ENCODE measurements at places on chromosomes 2 and 18.
A peak's percentile ranks its signal among the peaks of the same experiment; 100 is the strongest.

DNA sequence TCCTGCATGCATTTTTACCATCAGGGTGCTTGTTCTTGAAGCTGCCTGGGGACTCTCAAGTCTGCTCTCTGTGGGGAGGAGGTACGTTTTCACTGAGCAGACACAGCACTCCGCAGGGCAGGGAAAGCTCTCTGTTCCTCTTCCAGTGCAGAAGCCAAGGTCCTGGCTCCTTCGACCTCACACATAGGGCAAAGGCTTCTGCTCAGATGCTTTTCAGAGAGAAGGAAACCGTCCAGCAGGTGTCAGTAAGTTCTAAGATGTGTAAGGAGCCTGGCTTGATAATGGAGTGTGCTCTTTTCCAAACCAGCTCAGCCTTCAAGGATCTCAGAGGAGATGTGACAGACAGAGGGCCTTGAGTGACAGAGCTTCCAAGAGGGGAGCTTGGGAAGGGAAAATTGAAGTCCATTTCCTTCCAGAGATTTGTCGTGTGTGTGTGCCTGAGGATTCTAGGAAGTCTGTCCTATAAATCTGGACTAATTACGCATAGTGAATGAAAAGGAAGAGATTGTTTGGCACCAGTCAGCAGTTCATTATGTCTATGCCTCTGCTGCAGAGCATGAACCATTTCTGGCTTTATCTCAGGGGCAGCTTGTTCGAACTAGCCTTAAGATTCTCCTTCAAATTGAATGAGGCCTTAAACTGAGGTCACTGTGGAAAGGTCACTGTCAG lies 67.3 kb upstream of the UPP2 start:
- DNase-seq, result no peak

- no peak for DNase-seq
These were observed 39.4 kb downstream of the SH2D6 start for GRCh38 chr2:85457877-85458316.

GRCh38 chr18:24369426-24369825 lies 28.2 kb downstream of the OSBPL1A start:
- DNase-seq, result no peak

GRCh38 chr18:55738483-55739114 lies 150.6 kb upstream of the TCF4 start:
- no peak for DNase-seq

DNA sequence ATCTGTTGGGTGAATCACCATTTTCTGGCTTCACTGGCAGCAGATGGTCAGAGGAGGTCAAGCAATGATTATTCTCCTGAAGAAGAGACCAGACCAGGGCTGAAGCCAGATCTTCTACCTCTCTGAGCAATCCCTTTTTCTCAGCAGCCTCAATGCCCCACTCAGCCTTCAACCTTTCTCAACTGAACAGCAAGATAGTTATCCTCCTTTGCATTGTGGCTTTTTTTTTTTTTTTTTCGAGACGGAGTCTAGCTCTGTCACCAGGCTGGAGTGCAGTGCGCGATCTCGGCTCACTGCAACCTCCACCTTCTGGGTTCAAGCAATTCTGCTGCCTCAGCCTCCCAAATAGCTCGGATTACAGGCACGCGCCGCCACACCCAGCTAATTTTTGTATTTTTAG lies 50.5 kb downstream of the ZFP36L2 start:
- DNase-seq, result no peak

- DNase-seq, result no peak
These were observed 154.5 kb upstream of the LRRTM1 start for GRCh38 chr2:80459028-80459427.

GRCh38 chr2:237435844-237436587 lies 22.1 kb upstream of the COL6A3 start:
- DNase-seq, result no peak

GRCh38 chr2:85675427-85675826 lies 7.4 kb upstream of the SFTPB start:
- DNase-seq, result no peak

- peak; percentile 5 for DNase-seq
These were observed 2.6 kb downstream of the INHA start for GRCh38 chr2:219574484-219575311.

GRCh38 chr18:657311-658000 lies at the start of gene TYMS:
Gene TYMS, plus strand, starts transcription at chr18:657653. Its CDS starts 90 bp downstream, at chr18:657743.
- peak; percentile 60 for DNase-seq

GRCh38 chr18:6004119-6004518 lies 108.8 kb upstream of the TMEM200C start:
- DNase-seq, result no peak

GRCh38 chr2:169480079-169480465 lies 778 bp downstream of the BBS5 start:
- DNase-seq, result no peak

DNA sequence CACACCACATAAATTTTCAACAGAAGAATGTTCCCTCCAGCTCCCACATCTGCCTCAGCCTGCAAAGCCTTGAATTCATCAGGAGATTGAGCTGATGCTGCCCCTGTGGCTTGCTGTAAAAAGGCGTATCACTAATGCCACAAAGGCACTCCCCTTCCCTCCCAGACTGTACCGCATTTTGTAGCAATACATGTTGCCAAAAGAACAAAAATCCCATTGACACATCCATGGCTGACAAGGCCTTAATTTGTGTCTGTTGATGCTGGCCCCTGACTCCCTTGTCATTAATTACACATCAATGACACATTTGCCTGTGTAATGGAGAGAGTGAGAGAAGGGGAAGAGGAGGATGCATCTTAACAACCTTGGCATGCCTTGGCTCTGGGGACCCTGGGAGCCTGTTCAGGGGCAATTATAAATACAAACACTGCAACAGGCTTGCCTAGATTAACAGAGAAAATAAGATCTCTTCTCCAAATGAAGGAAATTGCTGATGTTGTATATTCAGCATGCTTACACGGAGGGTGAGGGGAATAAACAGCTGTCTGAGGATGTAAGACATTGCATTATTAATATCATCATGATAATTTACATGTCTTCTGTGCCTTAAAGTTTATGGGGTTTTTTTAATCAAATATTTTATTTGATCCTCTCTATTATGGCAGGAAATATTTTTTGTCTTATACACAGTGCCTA lies 264.0 kb downstream of the SUCLG1 start:
- DNase-seq, result no peak

GRCh38 chr2:191862156-191862775 lies 15.4 kb upstream of the CAVIN2 start:
- no peak for DNase-seq

DNA sequence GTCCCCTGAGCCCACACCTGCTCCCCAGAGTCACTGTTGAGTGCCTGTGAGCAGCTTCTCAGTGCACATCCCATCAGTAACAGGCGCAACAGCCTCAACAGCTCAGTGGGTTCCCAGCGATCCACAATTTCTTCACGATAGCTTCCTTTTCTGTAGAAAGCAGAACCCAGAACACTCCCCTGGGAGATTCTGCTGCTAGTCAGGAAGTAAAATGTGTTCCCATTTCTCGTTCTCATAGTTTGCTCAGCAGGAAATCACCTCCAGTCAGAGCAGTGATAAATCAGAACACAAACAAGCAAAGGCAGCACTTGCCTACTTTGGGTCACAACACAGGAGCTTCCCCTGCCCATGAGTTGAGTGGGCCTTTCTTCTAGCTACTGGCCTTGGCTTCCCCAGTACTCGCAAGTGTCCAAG lies 48.9 kb upstream of the ATG16L1 start:
- DNase-seq, result no peak

DNA sequence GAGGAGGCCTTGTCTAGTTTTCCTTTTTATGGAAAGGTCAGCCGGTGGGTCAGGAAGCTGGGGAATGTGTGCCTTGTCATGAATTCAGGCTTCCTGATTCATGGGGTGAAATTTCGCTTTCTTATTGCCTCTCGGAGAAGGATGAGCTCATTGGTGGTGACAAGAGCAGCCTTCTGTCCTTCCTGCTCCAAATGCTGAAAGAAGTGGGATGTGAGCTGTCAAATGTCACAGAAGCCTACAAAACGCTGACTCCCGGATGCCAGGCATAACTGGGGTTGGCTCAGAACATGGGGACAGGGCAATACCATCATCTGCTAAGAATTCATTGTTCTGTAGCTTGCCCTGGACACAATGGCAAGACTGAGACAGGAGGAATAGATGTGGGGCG lies 55.8 kb upstream of the FAM136A start:
- DNase-seq, result no peak

GRCh38 chr2:218010140-218010983 lies 7.6 kb upstream of the TNS1 start:
- peak; percentile 72 for DNase-seq

DNA sequence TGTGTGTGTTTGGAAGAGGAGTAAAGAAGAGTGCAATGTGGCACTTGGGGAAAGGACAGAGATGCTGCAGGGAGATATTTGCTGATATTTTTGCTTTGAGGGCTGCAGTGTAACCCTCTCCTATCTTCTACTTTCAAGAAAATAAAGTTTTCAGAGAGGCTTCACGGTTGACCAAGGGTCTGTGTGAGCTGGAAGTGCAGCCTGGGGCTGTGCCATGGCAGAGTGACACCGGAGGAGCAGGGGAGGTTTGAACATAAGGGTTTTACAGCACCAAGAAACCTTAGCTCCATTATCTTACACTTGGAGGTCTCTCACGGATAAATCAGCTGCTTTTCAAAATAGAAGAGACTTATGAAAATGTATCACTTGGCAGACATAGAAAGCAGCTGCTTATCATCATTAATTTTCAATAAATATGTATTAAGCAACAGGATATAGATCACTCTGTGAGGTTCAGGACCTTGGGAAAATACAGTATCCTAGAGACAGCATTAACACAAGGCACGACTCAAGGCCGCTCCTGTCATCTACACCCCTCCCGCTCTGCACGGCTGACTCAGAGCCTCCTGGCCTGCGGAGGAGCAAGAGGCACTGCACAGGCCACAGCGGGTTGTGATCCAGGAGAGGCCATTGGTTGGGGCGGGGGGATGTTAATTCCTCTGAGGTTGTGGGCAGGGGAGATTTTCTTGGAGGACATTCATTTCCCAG lies 127.8 kb downstream of the COPS8 start:
- no peak for DNase-seq

- no peak for DNase-seq
These were observed 97.2 kb downstream of the VAPA start for GRCh38 chr18:10011061-10011460.

- no peak for DNase-seq
These were observed 136.6 kb downstream of the ZAP70 start for GRCh38 chr2:97849881-97850528.

- no peak for DNase-seq
These were observed 865.9 kb upstream of the VRK2 start for GRCh38 chr2:57180678-57181077.

- DNase-seq, result no peak
These were observed 164.2 kb upstream of the CAPN13 start for GRCh38 chr2:30971231-30972025.

- no peak for DNase-seq
These were observed 508.9 kb upstream of the MYT1L start for GRCh38 chr2:2839782-2840531.

GRCh38 chr2:180983468-180984242 lies 3.2 kb downstream of the UBE2E3 start:
- no peak for DNase-seq

GRCh38 chr18:74198453-74198852 lies 50.1 kb downstream of the TIMM21 start:
- no peak for DNase-seq

DNA sequence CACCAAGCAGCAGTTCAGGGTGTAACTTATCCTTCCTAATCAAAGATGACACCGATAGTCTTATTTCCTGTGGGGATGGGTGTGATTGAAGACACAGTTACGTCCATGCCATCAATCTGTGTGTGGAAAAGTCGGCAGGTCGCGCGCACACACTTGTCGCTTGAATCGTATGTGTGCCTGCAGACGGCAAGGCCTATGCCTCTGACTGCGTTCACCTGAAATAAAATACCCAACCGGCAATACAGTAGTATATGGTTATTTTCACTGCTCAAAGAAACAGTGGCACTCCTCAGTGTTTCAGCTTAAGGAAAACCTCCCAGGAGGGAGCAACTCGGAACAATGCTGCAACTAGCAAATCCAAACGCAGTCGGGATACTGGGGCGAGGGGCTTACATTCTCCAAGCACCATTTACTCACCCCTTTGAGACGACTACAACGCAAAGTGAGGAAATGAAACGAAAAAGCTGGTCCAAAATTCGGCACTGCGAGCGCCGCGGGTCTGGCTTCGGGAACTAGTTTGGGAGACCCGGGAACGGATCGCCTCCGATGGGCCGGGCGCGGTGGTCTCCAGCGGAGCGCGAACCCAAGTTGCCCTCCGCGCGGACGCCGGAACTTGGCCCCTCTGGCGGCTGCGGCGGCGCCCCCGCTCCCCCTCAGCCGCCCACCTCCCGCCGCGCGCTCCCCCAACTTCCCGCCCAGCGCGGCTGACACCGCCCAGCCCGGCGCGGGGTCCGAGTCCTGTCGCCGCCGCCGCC lies 675 bp downstream of the PRKD3 start:
- DNase-seq, result no peak

DNA sequence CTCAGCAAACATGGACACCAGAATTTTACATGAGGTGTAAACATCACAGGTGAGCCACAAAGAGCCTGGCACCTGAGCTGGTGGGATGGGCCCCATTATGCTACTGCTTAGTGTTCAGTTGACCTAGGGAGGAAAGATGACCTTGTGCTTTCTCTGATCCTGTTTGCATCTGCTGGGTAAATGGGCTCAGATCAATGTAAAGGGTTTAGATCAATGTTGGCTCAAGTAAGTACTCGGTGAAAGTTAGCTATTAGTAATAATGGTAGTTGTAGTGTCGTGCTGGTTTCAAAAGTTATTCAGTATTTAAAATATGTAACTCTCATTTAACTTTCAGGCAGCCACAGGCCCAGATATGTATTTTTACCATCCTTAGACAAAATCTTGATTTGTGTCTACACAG lies 19.8 kb downstream of the ABHD3 start:
- no peak for DNase-seq

DNA sequence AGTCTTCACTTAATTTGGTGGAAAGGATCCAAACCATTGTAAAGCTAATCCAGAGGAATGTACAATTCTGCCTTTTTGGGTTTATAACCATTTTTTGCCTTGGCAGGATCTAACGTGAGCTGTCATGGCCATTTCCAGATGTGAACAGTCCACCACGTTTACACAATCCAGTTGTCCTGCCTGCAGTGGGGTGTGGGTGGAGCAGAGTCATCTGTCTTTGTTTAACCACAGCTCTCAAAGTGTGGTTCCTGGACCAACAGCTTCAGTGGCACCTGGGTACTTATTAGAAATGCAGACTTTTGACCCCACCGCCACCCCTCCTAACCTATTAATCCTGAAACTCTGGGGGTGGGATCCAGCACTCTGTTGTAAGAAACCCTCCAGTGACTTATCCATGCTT lies 35.9 kb downstream of the FHOD3 start:
- no peak for DNase-seq

GRCh38 chr2:211371465-211371864 lies 815.1 kb downstream of the CPS1 start:
- DNase-seq, result no peak

GRCh38 chr2:150075831-150076230 lies 411.6 kb downstream of the RND3 start:
- DNase-seq, result no peak

DNA sequence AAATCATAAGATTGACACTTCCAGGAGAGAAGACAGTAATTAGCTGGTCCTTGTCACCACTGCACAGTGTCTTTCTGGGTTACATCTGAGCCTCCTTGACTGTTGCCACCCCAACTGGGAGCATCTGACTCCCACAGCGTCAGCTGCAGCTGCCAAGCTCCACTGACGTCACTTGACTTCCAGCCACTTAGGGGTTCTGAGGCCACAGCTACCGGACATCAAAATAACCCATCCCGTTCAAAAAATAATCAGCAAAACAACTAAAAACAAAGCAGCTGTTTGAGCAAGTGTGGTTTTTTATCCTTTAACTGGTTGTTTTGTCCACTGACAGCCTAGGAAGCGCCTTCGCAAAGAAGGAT lies 206.5 kb upstream of the AGAP1 start:
- DNase-seq, result no peak

- DNase-seq, result no peak
These were observed 263.9 kb downstream of the ALPK2 start for GRCh38 chr18:58364876-58365528.
